ENCODE measurements at places on chromosomes 5 and 9.

DNA sequence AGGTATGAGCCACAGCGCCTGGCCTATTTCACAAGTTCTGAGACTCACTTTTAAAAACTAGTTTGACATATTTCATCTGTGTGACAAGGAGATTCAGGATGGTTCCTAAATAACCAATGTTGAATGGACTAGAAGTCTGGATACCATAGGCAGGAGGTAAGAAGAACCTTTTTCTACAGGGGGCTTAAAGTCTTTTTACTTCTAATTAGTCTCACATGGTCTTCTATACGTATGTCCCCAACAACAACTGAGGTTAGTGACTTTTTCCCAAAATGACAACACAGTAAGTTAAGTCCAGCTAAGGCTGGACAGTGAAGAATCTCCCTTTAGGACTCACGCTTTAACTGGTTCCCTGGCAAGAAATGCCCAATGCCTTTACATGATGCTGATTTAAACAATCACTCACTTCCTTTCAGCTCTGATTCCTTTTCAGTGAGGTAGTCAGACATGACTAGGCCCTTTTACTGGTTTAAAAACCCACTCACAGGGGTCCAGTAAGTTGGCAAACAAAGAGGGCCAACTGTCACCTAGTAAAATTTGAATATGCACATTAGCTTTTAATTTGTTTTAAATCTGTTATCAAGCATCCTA lies 12.1 kb upstream of the HAUS6 start:
- no peak for DNase-seq

- no peak for DNase-seq
Observed at GRCh38 chr9:133180953-133181352, 17.2 kb upstream of the GBGT1 start.

DNA sequence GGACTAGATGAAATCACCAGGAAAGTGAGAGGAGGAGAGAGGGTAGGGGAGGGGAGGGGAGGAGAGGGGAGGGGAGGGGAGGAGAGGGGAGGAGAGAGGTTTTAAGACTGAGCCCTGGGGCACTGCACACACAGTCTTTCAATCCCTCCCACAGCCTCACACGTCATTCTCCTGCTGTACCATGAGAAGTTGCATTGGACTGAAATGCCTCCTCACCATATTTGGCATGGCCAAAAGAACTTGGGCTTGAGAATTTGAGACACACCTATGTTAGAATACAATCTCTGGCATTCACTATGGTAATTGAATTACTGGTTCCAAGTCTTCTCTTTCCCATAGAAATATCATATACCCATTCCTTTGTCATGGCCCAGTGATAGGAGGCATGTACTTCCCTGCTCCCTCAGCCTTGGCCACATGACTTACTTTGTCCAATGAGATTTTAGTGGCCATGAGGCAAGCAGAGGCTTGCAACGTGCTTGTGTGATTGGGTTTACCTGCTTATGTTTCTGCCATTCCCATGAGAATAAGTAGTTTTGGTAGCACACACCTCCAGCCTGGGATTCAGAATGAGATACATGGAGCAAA lies 133.3 kb upstream of the SMARCA2 start:
- DNase-seq, result no peak

- no peak for DNase-seq
Observed at GRCh38 chr9:92658611-92659010, 11.3 kb downstream of the IPPK start.

- DNase-seq, result no peak
Observed at GRCh38 chr5:81225463-81225862, 7.7 kb upstream of the CKMT2 start.

DNA sequence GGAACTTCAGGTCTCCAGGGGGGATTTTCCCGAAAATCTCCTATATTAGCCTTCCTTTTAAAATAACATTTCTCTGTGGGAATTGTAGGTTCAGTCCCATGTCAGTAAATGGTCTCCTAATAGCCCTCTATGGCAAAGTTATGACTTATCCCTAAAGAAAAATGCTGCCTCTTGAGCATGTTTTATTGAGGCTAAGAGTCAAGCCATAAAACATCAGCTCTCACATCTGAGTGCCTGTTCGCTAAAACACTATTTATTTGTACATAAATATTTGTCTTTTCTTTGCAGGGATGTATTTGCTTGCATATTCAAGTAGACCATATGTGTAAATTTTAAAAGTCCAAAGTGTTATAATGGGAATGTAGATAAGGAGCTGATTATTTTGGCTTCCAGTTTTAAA lies 160.4 kb downstream of the PRDM6 start:
- DNase-seq, result no peak

- no peak for DNase-seq
Observed at GRCh38 chr9:113986931-113987330, 91.2 kb downstream of the AMBP start.

DNA sequence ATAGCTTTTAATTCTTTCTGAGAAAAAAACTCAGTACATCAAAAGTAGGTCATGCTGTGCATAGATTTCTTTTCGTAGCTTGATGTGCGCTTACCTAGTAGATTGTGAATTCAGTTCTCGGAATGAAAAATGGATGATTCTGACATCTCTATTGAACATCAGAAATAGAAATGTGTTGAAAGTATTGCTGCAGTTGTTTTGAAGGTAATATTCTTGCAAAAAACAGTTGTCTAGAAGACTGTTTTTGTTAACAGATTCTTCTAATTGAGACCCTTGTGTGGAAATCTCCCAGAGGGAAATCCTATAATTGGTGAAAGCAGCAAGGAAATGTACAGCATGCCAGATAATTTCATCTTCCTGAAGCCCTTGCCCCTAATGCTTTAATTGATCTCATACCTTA lies 54.5 kb downstream of the MACIR start:
- DNase-seq, result no peak

- DNase-seq, result no peak
Observed at GRCh38 chr5:157485340-157485739, 25.3 kb downstream of the NIPAL4 start.

- DNase-seq, result peak; percentile 41
Observed at GRCh38 chr5:172834415-172835289, 601 bp downstream of the ERGIC1 start.

- DNase-seq, result no peak
Observed at GRCh38 chr9:136119883-136120393, 1.3 kb upstream of the TMEM250 start.

- no peak for DNase-seq
Observed at GRCh38 chr5:94702729-94703128, 84.3 kb downstream of the SLF1 start.

- DNase-seq, result peak; percentile 51
Observed at GRCh38 chr9:129609486-129610212, 11.3 kb downstream of the C9orf50 start.

DNA sequence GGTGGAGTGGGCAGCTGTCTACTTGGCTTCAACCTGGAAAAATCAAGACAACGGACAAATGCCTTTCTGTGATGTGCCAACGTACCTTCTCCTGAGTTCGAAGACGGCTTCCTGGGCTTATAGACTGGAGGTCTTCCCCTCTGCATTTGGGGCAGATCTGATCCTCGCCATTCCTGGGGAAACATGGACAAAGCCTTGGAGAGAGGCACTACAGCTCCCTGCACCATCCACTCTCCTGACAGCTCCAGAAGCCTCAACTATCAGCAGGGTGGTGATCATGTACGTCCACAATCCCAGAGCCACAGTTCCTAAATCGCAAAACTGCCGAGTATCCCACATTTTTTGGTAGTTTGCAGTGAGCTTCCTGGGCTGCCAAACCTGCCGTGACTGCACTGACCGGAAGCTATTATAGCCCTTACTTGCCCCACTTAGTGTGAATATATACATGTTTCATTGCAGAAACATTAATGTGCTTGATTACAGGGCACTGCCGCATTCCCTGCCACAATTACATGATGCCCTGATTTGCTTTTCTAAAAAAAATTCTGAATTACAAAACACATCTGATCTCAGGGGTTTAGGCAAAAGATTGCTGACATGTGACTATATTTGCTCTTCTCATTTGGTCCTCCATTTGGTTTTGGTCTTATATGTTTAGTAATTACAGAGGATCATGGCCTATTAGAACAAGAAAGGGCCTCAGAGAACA lies 2.8 kb downstream of the TRAF1 start:
- DNase-seq, result no peak

Measured in fibroblast of villous mesenchyme (primary cell).